ENCODE measurements at places on chromosomes 2 and 18.

- DNase-seq, result no peak
Measured at GRCh38 chr2:183937220-183937619, 661.1 kb upstream of the ZNF804A start.

GRCh38 chr2:142033393-142033792 is 97.4 kb downstream of the LRP1B start:
- no peak for DNase-seq

DNA sequence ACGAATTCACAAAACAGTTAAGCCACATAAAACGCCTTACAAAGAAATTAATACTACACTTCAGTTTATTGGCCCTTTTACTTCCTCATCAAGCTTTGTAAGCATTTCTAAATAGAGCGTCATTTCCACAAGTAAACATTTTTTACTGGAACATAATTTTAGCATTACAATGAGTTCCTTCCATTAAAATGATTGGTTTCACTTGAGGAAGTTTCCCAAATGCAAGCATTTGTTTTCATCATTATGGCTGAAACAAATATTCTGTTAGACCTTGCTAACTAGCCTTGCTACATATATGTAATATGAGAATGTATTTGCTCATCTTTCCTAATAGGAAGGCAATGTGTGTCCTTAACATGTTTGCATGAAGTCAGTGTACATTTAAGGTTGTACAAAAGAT is 579.1 kb downstream of the IRS1 start:
- DNase-seq, result no peak

DNA sequence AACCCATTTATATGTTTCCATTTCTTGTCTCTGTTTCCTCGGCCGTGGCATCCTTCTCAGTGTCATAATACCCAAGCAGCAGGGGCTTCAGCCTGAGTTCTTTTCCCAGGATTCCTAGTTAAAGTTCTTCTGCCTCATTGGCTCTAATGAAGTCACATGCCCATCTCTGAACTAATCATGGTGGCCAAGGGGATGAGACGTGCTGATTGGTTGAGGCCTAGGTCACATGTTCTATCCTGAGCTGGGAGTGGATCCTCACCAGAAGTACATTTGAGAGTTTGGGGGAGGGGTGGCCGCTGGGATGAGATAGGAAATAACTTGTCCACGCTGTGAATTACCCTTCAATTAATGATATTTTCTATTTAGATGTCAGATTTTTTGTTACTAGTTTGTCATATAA is 3.8 kb upstream of the UGT1A5 start:
- peak; percentile 1 for DNase-seq

GRCh38 chr18:77208964-77209363 is 40.7 kb upstream of the GALR1 start:
- peak; percentile 84 for DNase-seq

DNA sequence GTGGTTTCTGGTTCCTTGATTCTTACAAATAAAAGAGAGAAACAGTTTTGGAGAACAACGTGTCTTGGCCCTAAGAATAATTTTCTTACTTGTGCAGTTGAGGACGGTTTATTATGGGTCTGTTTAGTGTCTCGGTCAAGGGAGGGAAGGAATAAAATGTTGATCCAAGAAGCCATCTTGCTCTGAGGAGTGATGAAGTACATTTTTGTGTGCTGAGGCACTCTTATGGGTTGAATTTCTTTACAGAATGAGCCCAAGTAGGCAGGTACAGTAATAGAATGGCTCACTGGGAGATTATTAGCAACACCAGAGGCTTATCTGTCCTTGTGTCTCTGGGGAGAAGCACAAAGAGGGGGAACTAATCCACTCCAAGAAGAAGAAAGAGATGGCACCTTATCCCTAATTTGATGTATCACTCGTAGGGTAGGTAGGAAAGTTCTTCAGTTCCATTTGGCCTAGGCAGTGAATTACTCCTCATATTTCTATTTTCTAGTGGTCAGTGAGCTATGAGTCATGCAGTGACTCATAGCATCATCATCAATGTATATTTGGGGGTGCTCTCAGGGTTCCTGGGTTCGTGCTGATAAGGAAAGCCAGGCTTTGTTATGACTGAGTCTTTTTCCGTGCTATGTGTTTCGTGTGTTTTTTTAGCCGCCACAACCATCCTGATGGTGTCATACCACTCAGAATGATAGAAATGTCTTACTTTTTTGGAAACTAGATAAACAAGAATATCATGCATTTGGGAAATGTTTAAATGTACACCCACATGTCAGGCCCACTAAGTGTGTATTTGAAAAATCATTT is 250.1 kb upstream of the CTAGE1 start:
- peak; percentile 92 for DNase-seq

GRCh38 chr2:20065885-20066602 is 14.6 kb upstream of the LAPTM4A start:
- peak; percentile 81 for DNase-seq

GRCh38 chr2:54906716-54907115 is 143.5 kb downstream of the RTN4 start:
- DNase-seq, result no peak

DNA sequence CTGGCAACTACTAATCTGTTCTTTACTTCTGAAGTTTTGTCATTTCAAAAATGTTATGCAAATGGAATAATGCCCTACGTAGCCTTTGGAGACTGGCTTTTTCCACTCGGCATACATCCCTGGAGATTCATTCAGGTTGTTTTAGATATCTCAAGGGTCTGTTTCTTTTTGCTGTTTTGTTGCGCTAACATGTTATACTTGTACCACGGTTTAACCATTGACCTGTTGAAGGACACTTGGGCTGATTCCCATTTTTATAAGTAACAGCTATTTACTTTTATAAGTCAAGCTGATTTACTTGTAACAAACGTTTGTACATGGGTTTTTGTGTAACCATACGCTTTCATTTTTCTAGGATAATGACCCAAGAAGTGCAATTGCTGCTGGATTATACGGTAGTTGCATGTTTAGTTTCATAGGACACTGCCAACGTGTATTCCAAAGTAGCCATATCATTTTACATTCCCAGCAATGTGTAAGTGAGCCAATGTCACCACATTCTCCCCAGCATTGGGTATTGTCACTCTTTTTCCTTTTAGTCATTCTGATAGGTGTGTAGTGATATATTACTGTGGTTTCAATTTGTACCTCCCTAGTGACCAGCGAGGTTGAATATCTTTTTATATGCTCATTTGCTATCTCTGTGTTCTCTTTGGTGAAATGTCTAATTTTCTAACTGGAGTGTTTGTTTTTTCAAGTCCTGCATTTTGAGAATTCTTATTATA is 36.5 kb upstream of the STAT4 start:
- DNase-seq, result no peak

GRCh38 chr2:105327690-105328089 is 1.8 kb downstream of the TGFBRAP1 start:
- DNase-seq, result no peak

DNA sequence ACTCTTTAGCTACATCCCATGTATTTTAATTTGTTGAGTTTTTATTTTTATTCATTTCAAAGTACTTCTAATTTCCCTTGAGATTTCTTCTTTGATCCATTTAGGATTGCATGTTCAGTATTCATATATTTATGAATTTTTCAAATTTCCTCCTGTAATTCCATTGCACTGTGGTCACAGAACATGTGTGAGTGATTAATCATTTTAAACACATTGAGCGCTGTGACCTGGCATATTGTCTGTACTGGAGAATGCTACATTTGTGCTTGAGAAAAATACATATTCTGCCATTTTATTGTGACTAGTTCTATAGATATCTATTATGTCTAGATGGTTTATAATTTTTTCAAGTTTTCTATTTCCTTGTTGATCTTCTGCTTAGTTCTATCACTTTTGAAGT is 353.7 kb downstream of the RAD51AP2 start:
- DNase-seq, result no peak

GRCh38 chr18:46387441-46388131 is 269.4 kb downstream of the LOXHD1 start:
- no peak for DNase-seq

- no peak for DNase-seq
Measured at GRCh38 chr2:67919490-67919889, 143.3 kb downstream of the C1D start.

- DNase-seq, result no peak
Measured at GRCh38 chr2:100218552-100218951, 76.2 kb upstream of the AFF3 start.

DNA sequence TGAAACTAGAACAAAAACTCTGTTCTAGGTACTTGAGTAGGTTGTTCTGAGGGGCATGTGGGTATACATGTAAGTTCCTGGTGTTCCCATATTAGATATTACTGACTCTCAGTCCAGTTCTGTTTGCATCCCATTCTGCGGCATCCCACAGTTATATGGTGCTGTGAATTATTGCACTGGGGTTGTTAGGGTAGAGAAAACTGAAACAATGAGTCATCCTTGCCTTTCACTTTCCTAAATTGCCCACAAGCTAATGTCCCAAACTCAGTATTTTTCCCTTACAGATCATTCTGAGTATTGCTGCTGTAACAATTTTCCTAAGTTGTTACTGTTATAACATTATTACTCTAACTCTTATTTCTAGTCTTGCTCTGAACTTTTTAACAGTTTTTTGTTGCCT is 3.0 kb downstream of the WDR75 start:
- peak; percentile 48 for DNase-seq

- DNase-seq, result no peak
Measured at GRCh38 chr2:122003196-122003940, 247.9 kb downstream of the TSN start.

DNA sequence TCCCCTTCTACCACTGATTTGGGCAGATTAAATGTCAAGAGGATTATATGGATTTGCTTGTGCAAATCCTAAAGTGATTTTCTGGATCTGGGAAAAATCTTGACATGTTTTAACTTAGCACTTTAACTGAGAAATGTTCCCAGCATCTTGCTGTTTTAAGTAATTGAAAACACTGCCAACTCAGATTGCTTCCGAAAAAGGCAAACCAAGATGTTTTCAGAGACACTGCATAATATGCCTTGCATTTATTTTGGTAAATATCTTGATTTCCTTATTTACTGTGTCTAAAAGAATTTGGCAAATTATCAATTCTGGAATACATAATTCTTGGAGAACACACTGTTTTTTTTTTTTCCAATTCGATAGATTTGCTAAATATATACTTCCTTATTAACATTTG is 385.0 kb upstream of the FAM98A start:
- DNase-seq, result no peak

GRCh38 chr2:119771331-119771730 is 11.6 kb downstream of the PTPN4 start:
- DNase-seq, result no peak

GRCh38 chr2:15584767-15585469 is 6.8 kb upstream of the DDX1 start:
- DNase-seq, result peak; percentile 43

DNA sequence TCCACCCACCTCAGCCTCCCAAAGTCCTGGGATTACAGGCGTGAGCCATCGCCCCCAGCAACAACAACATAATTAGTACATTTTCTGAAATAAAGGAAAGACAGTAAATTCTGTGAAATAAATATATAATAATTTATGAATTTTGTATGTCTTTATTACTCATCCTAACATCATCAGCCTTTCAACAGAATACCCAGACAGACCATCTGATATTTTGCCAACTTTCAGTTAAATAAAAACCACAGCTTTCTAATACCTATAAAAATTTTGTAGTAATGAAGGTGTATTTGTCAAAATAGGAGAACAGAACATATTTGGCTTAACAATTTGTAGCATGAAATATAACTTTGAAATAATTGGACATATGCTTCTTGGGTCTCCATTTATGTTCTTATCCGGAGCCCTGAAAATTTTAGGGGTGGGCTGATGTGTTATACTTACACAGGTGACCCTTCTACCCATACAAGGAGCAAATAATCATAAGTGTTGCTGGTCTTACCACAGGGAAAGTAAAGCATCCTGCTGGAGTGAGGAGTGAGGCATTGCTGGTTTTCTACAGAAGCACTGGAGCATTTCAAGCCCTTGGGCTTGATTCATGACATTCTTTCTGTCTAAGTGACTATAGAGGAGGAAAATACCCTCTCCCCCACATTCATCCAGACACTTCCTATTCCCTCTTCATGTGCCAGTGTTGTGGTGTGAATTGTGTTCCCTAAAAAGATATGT is 99.3 kb downstream of the SPOPL start:
- DNase-seq, result peak; percentile 21

- no peak for DNase-seq
Measured at GRCh38 chr2:229350117-229350805, 79.2 kb upstream of the PID1 start.

- no peak for DNase-seq
Measured at GRCh38 chr2:109563980-109564550, 49.7 kb downstream of the SEPTIN10 start.

GRCh38 chr2:128396946-128397345 is 78.3 kb upstream of the HS6ST1 start:
- no peak for DNase-seq

DNA sequence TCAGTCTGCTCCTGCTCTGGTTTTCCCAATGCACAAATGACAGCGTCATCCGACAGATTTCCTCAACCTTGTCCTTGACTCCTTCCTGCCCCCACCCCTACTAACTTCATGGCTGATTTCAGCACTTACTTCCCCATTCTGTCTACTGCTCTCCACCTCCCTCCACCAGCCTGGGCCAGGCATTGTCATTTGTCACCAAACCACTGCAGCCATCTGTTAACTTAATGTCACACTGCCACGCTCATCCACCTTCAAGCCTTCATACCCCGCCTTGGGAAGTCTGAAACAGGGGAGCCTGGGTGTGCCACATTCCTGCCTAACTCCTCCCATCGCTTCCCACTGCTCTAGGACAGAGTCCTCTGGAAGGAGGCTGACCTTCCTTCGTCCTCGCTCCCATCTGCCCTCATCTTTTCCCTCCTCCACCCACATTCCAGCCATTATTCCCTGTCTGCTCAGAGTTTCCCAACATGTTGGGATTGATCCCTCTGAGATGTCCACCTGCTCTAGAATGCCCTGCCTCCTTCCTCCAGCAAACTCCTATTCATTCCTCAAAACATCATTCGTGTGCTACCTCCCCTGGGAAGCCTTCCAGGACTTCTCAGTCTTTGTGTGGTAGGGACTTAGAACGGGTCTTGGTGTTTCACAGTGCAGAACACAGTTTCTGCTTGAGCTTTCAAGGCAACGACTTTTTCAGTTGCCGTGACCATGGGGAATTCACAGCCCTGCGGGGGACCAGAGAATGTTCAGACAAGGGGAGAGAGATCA is 42.2 kb upstream of the SMAD7 start:
- DNase-seq, result no peak

DNA sequence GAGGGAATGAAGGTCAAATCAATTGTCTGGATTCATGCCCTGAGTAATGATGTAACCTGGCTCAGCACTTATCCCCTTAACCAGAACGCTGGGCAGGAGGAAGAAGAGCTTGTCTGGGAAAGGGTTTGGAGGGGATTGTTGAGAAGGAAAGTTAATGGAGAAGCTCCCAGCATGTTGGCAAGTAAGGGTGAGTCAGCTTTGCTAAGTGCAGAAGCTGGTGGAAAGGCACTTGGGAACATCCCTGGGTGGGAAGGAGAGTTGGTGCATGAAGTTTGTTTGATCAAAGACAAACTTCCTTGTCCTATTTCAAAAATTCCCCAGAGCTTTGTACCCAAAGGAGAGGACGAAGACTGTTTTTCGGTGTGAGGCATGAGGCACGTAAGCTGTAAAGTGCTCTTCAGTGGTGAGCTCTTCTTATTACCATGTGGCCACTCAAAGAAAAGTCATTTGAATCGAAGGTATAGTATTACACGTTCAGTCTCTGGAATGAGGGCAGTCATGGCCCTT is 17.6 kb upstream of the DAW1 start:
- DNase-seq, result peak; percentile 69
